SW480 (cell line): ENCODE measurements at places on chromosomes 7 and 10.

GRCh38 chr10:3141351-3142005 is 31.1 kb downstream of the PITRM1 start:
- DNase-seq: no peak

GRCh38 chr7:43647673-43648472 is 65.0 kb downstream of the STK17A start:
- peak; percentile 31 for DNase-seq

DNA sequence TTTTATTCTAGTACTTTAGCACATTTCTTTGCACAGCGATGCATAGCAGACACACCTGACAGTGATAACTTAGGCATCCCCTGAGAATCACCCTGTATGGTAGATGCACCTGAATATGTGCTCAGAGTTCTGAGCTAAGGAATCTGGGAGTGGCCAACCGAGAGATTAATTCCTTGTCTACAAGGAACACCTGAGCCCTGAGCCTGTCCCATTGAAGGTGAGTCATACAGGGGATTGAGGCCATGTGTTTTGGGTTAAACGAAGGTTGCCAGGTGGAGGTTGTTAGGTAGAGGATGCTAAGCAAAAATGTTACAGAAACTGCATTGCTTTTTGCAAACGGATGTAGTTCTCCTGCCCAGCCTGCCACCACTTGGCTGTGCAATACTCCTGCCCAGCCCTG is 128.9 kb downstream of the AMPH start:
- DNase-seq: peak; percentile 14

DNA sequence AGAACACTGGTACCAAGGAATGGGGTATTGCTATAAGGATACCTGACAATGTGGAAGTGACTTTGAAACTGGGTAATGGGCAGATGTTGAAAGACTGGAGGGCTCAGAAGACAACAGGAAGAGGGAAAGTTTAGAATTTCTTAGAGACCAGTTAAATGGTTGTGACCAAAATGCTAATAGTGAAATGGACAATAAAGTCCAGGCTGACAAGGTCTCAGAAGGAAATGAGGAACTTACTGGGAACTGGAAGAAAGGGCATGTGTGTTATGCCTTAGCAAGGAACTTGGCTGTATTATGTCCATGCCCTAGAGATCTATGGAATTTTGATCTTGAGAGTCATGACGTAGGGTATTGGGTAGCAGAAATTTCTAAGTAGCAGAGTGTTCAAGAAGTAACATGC is 38.0 kb downstream of the FAM149B1 start:
- DNase-seq: no peak

DNA sequence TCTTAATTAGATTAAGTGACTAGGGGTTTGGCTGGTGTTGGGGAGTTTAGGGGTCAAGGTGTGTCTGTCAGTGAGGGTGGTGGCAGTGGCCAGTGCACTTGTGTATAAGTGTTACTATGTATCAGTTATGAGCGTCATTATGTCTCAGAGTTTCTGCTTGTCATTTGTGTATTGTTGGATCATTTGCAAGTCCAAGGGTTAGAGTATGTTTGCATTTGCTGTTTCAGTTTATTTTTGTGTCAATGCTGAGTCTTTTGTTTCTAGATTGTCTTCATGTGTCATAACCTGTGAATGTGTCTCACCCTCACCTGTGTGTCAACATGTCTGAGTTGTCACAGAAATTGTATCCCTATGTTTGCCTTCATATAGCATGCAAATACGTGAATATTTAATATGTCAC is 97.5 kb upstream of the PAX2 start:
- DNase-seq: no peak
